ENCODE measurements at places on chromosomes 11 and 22. TPM values are rescaled to one million over a fixed set of nuclear protein-coding genes. Genes with fewer than 3 reads are reported as not detected.

The APLNR gene
- total RNA-seq, result 0.06 TPM

The SPTBN2 gene
- total RNA-seq, result 11.7 TPM

The CEP164 gene
- total RNA-seq, result 15.0 TPM

The RIMBP3C gene
- 0.18 TPM for total RNA-seq

The MMP8 gene
- total RNA-seq, result not detected

Measured in A549 treated with CORT108297 at 1 μM for 4 hours (cell line).